ENCODE measurements at places on chromosomes 13 and 19.

DNA sequence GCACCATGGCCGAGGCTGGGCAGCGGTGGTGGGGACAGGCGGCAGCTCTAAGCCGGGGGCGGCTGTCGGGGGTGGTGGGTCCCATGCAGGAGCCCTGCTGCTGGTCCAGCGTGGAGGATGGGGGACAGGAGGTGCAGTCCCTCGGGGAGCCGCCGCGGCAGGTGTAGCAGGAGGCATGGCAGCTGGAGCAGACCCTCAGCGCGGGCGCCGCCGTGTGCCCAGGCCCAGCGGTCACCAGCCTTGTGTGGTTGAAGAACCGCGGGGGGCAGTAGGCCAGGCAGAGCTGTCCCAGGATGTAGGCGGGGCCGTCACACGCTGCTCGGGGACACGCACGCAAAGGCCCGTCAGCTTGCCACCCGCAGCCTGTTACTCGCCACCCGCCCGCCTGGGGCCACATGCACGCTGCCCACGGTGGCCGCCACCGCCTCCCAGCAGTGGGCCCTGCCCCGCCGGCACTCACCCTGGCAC lies 2.9 kb upstream of the C19orf25 start:
- DNase-seq = no peak

DNA sequence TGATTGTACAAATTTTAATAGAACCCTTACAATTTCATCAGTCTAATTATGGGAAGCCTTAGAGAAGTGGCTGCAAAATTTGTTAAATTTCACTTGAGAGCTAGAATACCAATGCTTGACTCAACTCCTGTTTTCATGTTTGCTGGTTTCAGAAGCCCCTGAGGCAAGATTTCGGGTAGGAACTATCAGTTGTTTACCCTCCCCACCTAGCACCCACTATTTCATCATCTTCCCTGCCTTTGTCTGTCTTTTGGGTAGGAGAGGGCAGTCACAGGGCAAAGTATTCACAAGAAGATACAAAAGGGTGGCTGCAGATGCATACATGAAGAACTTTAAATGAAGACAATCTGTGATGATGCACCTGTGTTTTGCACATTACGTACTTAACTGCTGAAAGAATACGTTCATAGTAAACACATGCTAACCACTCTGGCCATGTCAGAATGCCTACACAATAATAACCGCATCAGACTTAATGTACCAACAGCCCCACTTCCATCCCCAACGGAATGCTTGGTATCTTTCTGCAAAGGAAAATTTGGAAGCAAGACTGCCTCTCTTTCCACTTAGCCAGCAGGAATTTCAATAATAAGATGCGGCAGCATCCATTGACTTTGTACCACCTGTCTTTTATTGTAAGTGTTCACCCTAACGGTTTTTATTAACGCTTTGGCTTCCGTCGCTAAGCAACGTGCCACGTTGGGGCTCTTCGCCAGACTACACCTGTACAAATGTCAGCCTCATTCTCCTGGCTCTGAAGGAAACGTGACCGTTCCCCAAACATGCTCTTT lies 30.4 kb downstream of the TPT1 start:
- no peak for DNase-seq

DNA sequence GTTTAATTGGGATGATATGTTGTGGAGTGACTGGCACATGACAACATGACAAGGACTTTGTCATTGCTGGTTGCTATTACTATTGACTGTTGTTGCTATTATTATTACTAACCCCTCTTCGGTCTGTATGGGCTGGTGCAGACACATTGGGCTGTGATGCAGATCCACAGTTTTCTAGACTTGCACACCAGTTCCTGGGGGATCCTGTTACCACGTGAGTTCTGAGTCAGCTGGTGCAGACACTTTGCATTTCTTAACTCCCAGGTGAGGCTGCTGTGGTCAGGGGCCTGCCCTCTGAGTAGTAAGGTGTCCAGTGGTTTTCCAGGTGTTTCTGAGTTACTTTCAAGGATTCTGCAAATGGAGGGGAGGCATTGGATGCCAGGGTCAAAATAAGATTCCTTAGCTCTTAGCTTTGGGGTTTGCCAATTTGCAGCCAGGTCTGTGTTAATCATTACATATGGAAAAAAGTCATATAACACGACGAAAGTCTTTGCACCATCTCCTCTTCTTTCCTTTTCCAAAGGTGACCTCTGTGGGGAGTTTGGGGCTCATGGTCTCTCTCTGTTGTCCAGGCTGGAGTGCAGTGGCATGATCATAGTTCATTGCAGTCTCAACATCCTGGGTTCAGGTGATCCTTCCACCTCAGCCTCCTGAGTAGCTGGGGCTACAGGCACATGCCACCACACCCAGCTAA lies 19.3 kb downstream of the BICRA start:
- DNase-seq = no peak

DNA sequence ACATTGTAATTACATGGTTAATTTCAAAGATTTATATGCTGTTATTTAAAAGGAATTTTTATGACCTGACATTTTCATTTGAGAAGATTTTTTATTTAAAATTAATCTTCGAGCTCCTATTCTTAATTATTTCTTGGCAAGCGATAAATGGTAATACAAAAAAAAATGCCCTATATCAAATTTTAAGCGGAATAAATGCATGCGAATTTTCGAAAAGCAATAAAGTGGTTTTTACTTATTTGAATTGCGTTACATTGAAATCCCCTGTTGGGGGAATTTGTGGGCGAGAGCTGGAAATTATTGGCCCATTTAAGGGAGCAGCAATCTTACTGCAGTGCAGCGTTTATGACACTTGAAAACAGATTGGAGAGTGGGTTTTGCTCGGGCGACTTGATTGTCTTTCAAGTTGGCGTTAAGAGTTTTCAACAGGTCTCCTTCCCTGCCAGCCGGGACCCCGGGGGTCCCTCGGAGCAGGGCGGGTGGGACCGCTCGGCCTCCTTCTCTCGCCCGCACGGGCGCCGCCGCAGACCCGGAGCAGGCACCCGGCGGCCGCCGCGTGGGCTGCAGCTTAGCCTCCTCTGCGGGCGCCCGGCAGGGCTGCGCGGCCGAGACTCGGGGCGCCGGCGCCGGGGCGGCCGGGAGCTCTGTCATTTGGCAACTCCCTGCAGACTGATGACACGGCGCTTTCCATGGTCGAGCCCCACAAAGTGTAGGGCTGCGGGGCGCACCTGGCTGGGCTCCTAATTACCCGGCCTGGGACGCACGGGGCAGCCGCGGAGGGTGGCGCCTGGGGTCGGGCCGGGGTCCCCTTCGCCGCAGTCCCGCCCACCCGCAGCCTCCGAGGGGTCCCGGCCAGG lies 255.1 kb upstream of the SOX21 start:
- DNase-seq = peak; percentile 10

DNA sequence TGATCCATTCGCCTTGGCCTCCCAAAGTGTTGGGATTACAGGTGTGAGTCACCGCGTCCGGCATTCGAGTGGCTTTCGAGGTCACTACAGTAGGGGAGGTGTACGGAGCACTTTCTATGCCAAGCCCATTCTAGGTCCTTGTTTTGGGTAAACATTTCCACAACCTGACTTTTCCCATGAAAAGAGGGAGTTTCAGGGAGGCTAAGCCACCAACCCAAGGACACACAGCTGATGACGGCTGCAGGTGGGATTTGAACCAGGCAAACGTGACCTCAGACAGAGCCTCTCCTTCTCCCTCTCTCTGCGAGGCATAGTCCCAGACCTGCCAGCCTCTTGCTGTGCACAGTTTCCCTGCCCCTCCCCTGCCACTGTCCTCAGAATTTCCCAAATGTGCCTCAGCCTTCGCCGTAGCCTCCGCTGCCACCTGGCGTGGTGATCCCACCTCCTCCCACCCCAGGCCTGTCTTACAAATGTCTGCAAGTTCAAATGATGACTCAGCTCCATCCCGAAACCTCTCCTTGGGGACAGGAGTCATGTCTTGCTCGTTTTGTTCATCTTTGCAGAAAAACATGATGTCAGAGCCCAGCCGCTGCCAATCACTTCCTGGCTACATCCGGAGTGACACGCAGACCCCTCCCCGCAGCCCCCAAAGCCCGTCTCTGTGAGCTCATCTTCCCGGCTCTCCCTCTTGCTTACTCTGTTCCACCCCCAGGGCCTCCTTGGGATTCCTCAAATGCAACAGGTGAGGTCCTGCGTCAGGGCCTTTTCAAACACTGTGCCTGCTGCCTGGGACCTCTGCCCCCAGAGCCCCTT lies 6.6 kb upstream of the GADD45B start:
- DNase-seq = peak; percentile 64

DNA sequence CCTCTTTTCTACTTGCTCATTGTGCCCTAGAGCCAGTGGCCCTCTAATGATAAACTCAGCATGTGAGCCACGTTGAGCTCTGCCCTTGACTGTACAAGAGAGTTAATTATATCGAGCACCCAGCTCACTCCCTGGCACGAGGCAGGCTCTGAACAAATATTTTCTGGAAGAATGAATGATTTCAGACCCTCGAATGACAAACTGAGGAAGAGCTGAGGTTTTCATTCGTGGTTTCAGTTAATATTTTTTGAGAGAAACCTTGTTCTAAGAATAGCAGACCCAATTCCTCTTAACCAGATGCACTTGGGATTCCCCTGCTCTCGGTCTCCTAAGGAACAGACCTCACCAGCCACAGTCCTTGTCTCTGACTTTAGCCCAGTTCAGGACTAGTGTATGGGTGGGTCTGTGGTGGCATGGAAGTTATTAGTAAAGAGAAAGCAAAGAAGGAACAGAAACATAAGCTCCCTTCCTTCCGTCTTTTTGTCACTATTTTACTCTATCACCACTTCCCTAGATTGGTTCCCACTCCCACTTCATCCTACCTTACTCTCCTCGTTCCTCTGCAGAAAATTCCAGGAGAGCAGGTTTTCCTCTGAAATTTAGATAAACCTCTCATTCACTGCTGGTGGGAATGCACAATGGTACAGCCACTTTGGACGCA lies 22.1 kb upstream of the WDFY2 start:
- DNase-seq = no peak

GRCh38 chr13:49635599-49636433 lies 7.5 kb downstream of the ARL11 start:
- peak; percentile 91 for DNase-seq

DNA sequence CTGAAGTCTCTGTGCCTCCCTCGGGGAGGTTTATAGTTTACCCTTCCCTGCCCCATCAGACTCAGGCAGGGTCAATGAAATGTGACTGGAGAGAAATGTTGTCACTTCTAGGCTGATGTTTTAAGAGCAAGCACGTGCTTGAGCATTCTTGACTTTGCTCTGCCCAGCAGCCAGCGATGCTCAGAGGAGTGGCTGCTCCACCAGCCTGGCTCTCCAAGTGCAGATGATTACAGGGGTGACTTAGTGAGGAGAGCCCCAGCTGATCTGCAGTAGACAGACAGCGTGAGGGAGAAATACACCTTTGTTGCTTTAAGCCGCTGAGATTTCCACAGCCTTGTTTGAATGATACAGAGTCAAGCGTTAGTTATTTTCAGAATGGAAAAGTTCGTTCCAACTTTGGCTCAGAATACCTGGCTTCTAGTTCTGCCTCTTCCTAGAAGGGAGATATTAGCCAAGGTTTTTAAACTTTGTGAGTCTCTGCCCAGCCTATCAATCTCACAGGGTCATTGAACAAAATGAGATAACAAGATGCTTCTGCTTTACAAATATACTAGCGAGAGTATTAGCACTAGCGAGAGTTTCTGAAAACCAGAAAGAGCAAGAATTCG lies 143.6 kb downstream of the OXGR1 start:
- no peak for DNase-seq

All from iris pigment epithelial cell (primary cell).